ENCODE measurements at places on chromosomes 6 and 20.

DNA sequence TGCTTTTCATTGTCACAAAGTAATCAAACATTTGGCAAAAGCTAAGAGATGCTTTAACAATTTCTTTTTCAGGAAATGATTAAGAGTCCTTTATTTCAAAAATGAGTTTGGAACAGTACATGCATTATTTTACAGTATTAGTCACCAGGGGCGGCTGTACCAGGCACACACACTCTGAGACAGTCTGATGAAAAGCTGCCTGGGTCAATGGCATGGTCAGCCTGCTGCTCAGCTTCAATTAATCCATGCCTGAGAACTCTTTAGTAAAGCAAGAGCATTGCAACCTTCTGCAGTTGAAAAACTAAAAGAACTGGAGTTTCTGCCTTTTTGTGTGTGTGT lies 105.5 kb downstream of the TULP4 start:
- DNase-seq = no peak

- no peak for DNase-seq
Observed at GRCh38 chr6:144920391-144920961, 635.3 kb downstream of the UTRN start.

DNA sequence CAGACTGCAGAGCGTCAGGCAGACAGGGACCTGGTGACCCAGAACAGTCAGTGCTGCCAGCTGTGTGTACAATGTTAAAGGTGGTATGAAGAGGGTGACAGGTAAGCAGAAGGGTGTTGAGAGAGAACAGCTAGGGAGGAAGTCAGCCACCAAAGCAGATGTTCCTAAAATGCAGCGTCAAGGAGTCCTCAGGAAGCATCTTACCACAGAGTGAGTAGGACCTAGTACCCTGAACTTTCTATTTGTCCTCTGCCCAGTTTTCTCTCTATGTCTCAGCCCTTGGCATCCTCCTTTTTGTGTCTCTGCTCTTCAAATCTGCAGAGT lies 14.2 kb downstream of the STMND1 start:
- DNase-seq = no peak

DNA sequence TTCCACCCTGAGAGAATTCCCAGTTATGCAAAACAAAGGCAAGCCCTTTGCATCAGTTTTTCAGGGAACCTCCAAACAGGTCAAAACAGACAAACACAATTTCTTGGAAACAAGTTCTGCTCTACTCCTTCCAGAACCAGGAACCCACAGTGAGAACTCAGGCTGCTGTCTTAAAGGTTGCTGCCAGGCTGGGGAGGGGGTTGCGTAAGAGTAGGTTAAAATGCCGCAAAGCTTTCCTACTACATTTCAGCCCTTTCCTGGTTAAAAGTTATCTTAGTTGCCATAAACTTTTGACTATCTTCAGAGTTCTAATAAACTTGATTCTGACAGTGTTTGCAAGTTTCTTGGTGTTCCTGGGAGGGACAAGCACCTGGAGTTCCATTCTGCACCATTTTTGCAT lies 33.8 kb downstream of the KPNA5 start:
- DNase-seq = no peak

DNA sequence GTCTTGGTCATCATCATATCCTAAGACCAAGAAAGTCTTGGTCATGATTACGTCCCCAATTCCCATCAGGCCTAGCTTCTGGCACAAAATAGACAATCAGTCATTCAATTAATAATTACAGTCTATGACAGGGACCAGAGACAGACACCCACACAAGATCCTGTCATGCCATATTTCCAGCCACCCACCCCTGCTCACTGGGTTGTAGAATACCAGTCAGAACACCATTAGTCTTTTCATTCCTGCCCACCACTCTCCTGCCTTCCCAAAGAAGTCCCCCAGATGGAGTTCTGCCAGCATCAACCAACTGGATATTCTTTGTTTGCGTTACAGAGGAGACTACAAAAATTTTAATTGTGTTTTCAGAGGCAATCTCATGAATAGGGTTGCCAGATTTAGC lies 81.0 kb downstream of the BCAS1 start:
- no peak for DNase-seq

- no peak for DNase-seq
Observed at GRCh38 chr20:6768228-6769140, 998 bp downstream of the BMP2 start.

GRCh38 chr6:21259660-21260059 lies 333.9 kb upstream of the SOX4 start:
- DNase-seq = no peak

DNA sequence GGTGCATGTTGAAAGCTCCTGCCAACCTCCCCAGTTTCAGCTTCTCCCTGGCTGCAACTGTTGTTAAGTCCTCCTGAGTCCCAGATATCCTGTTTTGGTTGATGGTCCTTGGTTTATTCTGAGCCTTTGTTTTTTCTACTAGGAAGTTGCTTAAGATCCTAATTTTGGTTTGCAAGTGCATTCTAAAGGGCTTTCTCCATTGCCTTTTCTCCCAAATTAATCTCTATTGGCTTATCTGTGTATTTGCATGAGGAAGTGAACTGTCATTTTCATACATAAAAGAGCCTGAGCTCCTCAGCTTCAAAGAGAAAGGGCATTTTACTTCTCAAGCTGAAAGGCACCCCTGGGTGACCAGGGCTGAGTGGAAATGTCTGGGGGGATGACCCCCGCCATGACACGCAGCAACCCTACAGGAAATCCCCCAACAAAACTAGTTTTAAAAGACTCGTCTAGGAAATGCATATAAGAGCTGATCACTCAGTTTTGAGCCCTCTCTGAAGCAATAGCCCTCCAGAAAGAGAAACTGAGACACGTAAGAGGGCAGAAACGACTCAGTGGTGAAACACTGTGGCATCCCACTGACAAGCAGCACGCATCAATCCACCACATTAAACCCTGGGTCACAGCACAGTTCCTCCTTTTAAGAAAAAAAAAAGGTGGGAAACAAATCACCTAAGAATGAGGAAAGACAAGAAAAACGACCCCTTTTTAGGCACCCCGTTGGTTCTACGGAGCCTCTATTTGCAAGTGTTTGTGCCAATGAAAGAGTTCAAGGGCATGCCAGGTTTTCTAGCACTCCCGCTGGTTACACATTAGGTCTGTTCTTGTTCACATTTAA lies 140.9 kb downstream of the THBS2 start:
- no peak for DNase-seq

- no peak for DNase-seq
Observed at GRCh38 chr20:43431134-43431519, 26.6 kb upstream of the SRSF6 start.

GRCh38 chr6:53382421-53382820 lies 33.7 kb upstream of the ELOVL5 start:
- no peak for DNase-seq

GRCh38 chr20:44496976-44497375 lies 21.3 kb downstream of the TTPAL start:
- DNase-seq = peak; percentile 8

DNA sequence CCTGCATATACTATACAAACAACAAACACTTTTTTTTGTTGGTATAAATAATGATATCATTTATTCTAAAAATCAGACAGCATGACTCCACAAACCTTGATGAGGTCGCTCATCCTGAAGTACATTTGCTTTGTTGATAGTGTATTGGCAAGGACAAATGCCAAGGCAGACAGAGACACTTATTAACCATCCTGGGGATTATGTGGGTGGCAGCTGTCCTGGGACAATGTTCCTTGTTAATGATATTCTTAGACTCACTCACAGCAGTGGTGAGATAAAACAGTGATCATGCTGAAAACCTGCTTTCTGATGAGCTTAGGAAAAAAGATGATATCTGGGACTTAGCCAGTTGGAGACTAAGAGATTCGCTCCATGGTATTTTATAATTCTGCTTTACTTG lies 85.4 kb upstream of the OGFRL1 start:
- no peak for DNase-seq

DNA sequence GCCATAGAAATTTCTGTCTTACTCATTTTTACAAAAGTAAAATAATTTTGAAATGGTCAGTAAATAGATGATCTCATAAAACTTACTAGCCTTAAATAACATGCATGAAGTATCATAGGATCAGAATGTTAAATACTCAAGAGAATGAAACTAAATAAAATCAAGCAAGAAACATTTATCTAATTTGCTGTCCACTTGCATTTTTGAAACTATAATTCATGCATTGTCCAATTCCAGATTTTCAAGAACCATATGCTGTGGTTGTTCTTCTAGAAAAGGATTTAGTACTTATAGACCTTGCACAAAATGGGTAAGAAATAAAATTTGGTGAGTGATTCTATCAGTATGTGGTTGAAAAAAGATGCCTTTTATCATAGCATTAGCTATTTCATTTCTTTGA lies 107.0 kb downstream of the STXBP5 start:
- DNase-seq = no peak

DNA sequence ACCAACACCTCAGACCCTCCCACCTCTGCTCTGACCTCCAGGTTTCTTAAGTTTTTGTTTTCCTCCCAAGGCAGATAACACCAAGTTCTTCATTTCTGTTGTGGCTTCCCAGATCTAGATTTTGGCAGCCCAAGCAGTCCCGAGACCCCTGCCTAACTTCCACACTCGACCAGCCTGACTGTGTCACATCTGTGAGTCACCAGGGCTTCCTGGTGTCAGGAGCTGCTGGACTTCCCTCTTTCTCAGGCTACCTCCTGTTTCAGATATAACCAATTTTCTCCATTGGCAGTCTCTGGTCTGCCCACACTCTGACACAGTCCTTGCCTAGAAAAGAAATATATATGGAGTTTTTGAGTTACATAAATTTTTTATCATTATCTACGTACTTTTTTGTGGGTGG lies 46.1 kb upstream of the CCN6 start:
- no peak for DNase-seq

GRCh38 chr6:89731924-89732567 lies 87.5 kb downstream of the MDN1 start:
- no peak for DNase-seq
